Activated gamma-delta T cell treated with anti-CD3 and anti-CD28 coated beads, Interleukin-2, amount 50 U/mL, for 16 hours (primary cell): ENCODE measurements at places on chromosomes 5 and 9.

DNA sequence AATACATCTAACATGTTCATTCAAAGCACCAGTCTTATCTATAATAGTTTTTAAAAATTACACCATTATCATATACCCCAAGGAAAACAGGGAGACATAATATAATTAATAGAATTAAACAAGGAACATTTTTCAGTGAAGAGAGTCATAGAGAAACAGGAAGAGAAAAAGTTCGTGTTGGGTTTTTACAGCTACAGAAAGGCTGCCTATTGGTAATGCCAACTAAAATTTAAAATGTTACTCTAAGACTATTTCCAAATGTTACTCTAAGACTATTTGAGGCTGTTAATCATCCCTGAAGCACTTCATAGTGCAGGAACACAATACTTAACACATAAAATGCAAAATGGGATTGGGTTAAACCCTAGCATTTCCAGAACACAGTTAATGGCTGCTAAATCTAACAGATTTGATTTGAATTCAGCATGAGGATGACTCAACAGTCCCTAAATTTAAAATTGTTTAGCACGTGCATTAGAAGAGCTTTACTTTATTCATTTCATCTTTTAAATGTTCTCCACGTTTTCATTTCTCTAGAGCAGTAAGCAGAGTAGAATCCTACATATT lies 54.5 kb downstream of the OXCT1 start:
- DNase-seq, result no peak

GRCh38 chr5:15285901-15286583 lies 213.9 kb upstream of the FBXL7 start:
- no peak for DNase-seq

DNA sequence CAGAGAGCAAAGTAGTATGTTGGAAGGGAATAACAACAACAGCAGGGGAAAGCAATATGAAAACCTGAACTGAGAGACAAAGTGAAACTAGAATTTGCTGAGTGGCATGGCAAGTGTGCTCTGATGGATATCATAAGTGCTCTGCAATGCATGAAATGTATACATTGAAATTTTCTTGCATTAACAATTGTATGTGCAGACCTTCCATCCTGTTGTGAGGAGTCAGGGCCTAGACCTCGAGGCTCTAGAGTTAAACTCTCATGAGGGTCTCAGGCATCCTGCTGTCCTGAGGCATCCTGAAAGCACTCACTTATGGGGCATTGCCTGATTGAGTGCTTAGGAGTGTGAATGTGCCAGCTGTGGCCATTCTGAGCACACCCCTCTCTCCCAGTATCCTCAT lies 1.1 kb downstream of the ECM2 start:
- no peak for DNase-seq

DNA sequence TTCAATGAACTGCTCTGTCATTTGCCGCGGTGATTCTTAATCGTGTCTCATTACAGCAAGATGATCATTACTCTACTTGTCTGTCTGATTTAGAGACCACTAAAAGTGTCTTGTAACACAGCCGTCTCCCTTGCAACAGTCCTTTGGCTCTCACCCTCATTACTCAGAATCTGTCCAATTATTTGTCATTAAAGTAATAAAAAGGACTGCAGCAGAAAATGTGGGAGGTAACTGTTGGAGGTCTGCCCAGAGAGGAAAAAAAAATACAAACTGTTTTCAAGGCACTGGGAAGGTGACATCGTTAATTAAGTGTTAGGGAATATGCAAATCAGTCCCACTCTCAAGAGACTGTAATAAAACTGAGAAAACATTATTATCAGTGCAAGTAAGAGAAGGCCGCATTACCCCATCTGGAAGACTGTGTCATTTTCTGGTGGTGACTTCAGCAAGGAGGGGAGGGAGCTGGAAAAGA lies 281.0 kb downstream of the RASEF start:
- no peak for DNase-seq

- DNase-seq, result no peak
These were observed 289.9 kb downstream of the DMAC1 start for GRCh38 chr9:7509576-7510145.

DNA sequence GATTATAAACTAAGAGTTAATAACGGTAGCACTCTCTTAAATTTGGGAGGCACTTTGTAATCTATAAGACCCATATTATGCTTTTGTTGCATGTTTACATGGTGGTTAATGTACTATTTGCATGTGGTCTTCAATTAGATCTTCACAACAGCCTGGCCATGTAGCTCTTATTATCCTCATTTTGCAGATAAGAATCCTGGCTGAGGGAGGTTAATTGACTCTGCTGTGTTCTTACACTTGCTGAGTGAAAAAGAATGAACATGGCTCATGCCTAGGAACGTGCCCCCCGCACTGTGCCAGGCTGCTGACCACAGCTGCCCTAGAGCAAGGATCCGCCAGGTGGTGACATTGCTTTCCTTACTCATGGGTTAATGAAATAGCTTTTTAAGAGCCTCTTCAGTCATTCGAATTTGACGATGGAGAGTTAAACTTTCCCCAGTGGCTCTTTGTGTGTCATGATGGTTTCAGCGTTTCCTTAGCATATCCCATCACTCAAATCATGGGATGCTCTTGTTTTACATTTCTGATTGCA lies 97.9 kb downstream of the CDH6 start:
- no peak for DNase-seq

GRCh38 chr5:56083286-56083854 lies 88.6 kb upstream of the IL6ST start:
- no peak for DNase-seq

- DNase-seq, result no peak
These were observed 30.3 kb downstream of the NMUR2 start for GRCh38 chr5:152374711-152375275.

DNA sequence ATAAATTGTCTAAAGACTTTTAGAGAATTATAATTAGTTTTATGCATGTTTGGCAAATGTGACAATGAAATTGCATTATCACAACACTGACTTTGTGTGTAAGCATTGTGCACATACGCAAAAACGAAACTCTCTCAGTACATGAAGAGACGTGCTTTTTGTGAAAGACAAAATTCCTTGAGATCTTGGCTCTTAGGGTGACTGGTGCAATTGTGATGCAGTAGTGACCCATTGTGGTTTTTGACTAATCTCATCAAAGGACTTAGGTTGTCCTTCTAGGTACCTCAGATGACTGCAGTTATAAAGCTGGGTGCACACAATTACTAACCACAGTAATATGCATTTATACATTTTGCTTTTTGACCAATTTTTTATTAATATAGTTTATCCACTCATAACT lies 25.3 kb upstream of the TYRP1 start:
- DNase-seq, result no peak

DNA sequence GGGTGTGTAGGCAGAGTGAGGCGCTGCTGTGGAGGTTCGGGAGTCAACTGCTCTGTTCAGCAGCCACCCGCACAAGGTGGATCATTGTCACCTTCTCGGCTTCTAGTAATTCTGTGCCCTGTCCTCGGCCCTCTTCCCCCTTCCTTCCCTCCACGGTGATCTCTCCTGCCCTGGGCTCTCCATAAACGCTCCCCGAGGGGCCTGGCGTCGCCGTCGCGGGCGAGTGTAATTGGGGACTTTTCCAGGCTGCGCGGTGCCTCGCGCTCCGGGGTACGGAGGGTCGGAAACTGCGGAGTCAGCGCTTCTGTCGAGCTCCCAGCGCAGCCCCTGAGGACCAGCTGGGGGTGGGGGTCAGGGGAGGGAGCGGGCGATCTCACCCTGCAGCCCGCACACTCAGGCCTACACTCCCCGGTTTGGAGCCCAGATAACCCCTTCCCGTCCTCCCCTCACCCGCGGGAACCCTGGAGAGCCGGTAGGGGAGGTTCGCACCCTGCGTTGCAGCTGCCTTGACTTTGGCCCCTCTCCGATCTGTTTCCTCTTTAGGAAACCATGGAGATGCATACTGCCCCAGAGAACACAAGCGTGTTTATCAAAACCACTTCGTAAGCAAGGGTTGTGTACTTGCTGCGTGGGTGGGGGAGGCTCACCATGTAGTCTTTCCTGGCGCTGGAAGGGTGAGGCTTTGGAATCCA lies 188.3 kb upstream of the ZNF618 start:
- no peak for DNase-seq

DNA sequence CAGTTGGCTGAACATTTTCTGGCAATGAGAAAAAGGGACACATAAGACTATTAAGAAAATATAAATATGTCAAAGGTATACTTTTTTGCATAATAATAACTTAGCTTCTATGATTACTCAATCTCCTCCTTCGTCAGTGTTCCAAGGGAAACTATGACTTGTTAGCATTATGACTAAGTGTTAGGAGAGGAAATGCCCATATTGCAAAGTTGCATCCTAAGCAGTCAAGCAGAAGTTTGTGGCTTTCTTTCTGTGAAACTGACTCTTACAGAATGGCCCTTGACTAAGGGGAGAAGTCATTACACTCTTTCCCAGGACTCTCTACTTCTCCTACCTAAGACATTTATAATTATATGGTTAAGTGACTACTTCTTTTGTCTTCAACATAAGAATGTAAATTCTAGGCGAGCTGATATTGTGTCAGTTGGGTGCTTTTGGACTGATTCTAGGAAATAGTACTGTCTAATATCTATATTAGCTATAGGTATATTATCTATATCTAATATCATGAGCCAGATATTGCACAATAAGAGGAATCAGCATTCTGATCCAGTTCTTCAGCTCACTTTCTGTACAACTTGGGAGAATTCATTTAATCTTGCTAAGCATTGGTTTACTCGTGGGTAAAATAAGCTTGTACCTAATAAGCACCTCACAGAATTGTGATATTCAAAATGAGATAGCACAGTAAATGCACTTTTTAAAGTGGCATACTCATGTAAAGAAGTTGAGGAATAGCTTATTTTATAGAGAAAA lies 16.4 kb upstream of the SPINK6 start:
- DNase-seq, result no peak

DNA sequence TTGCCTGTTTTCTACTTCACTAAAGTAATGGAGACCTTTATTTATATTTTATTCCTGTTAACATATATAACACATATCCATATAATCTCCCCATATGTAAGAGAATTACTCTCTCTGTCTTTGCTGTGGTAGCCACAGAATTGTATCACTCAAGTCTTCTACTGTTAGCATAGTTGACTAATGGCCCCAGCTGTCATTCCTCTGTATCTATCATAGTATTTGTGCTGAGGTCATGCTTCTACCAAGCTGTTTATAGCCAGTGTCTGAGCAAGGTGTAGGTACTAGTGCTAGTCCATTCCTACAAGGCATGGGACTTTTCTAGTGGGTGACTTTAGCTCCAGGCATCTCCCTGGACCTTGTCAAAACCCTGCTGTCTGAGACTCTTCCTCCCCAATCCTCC lies 244.1 kb downstream of the KIAA0825 start:
- DNase-seq, result no peak

DNA sequence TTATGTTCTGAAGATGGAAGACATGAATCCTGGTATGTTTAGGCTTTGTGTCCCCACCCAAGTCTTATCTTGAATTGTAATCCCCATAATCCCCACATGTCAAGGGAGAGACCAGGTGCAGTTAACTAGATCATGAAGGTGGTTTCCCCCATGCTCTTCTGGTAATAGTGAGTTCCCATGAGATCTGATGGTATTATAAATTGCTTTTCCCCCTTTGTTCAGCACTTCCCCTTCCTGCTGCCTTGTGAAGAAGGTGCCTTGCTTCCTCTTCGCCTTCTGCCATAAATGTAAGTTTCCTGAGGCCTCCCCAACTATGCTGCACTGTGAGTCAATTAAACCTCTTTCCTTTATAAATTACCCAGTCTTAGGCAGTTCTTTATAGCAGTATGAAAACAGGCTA lies 229.0 kb downstream of the ARL15 start:
- no peak for DNase-seq

- no peak for DNase-seq
These were observed 134.4 kb upstream of the SPRY4 start for GRCh38 chr5:142459209-142459608.

DNA sequence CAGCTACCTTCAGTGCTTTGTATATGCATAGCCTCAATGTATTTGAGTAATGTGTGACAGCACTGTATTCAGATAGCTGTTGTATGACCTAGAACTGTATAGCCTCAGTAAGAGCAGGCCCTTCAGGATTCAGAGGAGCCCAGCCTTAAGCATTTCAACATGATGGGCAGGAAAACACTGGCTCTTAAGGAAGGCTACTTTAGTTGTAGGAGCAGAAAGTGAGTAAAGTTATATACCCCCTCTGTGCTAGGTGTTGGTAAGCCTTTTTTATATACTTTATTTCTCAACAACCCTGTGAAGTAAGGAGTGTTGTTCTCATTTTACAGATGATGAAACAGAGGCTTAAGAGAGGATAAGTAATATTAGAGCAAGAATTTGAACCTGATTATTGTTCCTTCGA lies 1.5 kb upstream of the GPR21 start:
- DNase-seq, result no peak

- no peak for DNase-seq
These were observed 406.8 kb downstream of the ANXA1 start for GRCh38 chr9:73558471-73558870.

- no peak for DNase-seq
These were observed 607.9 kb downstream of the RAB3C start for GRCh38 chr5:59190746-59191145.

GRCh38 chr9:97874624-97875023 lies 21.6 kb downstream of the FOXE1 start:
- DNase-seq, result no peak

DNA sequence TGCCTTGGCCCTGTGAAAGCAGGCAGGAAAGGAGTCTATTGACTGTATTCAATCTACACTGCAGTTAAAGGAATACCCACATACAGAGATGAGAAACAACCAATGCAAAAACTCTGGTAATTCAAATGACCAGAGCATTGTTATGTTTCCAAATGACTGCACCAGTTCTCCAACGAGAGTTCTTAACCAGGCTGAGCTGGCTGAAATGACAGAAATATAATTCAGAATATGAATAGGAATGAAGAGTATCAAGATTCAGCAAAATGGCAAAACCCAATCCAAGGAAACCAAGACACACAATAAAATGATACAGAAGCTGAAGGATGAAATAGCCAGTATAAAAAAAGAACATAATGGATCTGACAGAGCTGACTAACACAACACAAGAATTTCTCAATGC lies 119.1 kb downstream of the HTR4 start:
- no peak for DNase-seq

- DNase-seq, result no peak
These were observed 72.7 kb upstream of the ORM1 start for GRCh38 chr9:114250235-114250568.

DNA sequence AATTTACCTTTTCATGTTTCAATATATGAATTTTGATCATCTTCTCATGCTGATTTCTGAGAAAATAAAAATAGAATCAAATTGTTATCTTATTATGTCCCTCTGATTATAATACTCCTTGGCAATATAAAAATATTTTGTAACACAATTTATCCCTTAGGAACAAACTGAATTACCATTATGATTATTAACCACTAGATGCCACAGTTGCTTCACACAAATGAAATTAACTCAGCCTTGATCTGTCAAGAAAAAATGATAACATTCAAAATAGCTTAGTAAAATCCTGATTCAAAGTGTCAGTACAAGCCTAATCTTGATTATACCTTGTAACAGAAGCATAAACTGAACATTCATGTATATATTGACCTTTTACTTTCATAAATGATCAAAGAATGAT lies 4.8 kb upstream of the CHSY3 start:
- no peak for DNase-seq

DNA sequence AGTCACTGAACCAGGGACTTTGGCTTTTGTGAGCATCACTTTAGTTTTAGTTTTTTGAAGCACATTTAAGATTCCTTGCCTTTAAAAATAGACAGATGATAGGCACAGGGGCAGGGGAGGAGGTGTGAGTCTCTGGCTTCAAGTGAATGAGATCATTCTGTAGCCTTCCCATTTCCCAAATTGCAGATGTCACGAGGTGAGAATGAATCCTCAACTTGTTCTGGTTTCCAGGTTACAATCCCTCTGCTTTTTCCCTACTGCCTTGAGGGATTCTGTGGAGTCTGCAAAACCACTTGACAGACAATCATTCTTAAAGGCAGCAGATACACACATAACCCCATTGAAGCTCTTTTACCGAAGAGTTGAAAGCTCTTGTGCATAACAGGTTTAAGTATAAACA lies 332.4 kb downstream of the DMAC1 start:
- no peak for DNase-seq
